Left lung (tissue), 14 donors: ENCODE measurements at places on chromosomes 4 and X. TPM values are rescaled to one million over a fixed set of nuclear protein-coding genes. Genes with fewer than 3 reads are reported as not detected.

DNA sequence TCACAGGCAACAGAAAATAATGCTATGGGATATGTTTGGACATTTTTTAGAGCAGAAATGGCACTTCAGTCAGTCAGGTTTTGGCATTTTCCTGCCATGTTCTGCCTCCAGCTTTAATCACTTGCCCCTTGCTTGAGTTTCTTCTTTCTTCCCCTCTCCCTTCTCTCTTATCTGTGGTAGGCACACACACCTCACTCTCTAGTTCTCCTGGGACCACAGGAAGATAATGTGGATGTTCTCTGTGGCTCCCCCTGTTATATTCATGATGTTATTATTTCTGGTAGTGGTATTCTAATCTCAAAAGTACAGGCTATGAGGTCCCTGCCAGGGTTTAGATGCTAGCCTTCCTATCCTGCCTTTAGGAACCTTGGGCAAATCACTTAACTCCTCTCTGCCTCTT is 5.2 kb downstream of the HADH start:
- DNase-seq: no peak

GRCh38 chr4:86006057-86006456 is 353.8 kb downstream of the MAPK10 start:
- no peak for DNase-seq

GRCh38 chr4:133592106-133592505 is 443.0 kb downstream of the PCDH10 start:
- DNase-seq: no peak

DNA sequence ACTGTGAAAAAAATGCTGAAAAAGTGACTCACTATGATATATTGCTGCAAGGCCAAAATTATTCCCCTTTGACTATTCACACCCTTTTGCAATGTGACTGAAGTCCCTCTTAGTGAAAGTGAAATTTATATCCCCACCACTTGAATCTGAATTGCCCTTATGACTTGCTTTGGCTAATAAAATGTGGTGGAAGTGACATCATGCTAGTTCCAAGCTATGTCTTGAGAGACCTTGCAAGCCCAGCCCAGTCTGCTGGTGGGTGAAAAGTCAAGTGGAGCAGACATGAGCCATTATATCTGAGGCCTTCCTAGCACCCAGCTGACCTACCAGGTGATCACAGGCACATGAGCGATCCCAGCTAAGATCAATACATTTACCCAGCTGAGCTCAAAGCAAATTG is 94.7 kb downstream of the LINC00632 start:
- DNase-seq: no peak

DNA sequence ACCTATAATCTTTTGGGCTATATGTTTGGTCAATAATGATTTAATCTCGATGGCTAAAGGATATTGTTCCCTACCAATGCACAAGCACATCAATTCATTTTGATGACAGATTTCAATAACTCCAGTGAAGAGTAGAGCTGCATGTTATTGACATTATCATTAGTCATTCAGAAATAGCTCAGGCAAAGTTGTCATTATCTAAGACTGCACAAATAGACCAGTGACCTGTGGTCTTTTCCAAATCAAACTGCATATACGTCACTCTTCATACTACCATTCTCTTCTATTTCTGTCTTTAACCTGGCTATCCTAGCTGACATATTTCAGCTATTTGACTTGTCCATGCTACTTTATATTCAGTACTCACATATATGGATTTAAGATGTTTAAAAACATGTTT is 1050.8 kb downstream of the C4orf33 start:
- no peak for DNase-seq

DNA sequence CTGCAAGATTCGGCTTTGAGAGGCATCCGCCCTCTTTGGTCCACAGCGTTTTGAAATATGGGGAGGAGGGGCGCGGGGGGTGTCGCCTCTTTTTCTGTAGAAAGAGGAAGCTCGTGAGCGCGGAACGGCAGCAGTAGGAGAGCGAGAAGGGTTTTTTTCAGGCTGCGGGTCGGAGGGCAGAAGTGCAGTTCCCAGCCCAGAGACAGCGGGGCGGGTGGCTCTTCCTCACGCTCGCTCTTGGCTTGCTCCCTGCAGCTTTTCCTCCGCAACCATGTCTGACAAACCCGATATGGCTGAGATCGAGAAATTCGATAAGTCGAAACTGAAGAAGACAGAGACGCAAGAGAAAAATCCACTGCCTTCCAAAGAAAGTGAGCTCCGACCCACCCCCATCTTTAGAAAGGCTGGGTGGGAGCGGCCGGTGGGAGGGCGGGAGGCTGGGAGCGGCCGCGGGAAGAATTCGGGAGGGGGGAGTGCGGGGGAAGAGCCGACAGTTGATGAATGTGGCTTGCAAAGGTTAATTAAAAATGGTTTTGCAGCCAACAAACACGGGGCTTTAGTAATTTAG is 1.2 kb downstream of the TMSB4X start:
- no peak for DNase-seq

DNA sequence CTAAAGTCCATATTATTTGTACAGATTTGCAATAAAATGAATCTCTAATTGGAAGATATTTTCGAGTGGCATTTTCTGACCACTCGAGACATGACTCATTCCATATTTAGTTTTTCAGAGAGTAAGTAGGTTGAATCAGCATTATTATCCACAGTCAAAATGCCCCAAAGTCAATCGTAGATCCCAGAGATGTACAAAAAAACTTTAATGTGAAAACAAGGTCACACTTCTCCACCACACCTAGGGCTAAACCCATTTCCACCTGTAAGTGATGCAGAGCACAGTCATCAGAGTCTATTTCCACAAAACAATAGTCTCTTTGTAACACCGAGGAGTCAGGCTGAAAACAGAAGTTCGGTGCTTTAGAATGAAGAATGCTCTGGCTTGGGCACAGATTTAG is 117.1 kb upstream of the TENM3 start:
- no peak for DNase-seq

DNA sequence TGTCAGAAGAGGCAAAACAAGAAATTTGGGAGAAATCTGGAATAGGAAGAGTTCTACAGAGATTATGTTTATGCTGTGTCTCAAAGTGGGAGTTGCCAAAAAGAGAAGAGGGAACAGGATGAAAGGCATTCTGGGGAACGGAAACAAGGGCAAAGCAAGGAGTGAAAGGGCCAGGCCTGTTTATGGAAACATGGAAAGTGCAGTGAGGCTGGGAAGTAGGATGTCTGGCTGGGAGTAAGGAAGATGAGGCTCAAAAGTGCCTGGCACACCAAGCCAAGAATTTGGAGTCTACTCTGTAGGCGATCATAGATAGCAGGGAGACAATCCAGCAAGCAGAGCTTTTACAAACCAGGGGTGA is 1.8 kb upstream of the CUL4B start:
- no peak for DNase-seq

DNA sequence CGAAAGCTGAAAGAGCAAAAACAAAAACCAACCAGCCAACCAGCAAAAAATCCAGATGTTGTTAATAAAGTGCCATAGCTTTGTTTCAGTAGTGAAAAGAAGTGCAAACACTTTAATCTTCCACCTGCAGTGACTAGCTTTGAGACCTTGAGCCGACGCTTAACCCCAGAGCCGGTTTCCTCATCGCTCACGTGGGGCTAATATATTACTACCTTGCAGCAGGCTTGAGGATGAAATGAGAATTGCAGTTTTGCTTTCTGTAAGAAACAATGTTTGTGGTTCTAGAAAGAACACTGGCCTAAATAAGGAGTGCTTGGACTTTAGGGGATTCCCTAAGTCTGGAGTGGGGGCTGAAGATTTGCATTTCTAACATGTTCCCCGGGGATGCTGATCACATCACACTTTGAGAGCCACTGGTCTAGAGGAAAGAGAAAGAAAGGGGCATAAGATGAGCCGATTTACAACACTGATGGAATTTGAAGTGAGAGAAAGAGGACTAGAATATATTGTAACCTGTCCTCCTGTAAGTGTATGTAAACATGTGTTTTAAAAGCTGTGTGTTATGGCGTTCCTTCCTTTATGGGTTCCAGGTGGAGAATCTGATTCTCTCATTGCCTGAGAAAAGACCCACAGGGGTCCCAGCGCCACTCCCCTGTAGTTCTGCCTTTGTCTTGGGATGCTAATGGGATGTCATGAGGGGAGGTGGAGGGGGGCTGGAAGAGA is 1.4 kb downstream of the FGF2 start:
- no peak for DNase-seq

- no peak for DNase-seq
Observed at GRCh38 chrX:95678679-95679078, 1006.0 kb upstream of the DIAPH2 start.

- DNase-seq: no peak
Observed at GRCh38 chr4:164779080-164779479, 25.1 kb downstream of the SMIM31 start.

Gene RHOXF1
- 1.1 TPM for polyA plus RNA-seq
